ENCODE measurements at places on chromosomes 3 and 15. TPM values are rescaled to one million over a fixed set of nuclear protein-coding genes. Genes with fewer than 3 reads are reported as not detected.

CCDC50 gene
- 66.5 TPM for total RNA-seq

CHST14 gene
- total RNA-seq, result 15.9 TPM

CELSR3 gene
- 1.0 TPM for total RNA-seq

TUSC7 gene
- total RNA-seq, result not detected

CCDC9B gene
- 71.4 TPM for total RNA-seq

SMCO1 gene
- total RNA-seq, result not detected

CLEC3B gene
- total RNA-seq, result 217 TPM

PLA2G4B gene
- 13.8 TPM for total RNA-seq

CD200 gene
- total RNA-seq, result 4.4 TPM

ZNF619 gene
- 8.6 TPM for total RNA-seq

ARRDC4 gene
- 52.8 TPM for total RNA-seq

P2RY13 gene
- 14.4 TPM for total RNA-seq

HHATL gene
- total RNA-seq, result 1.0 TPM

DNA sequence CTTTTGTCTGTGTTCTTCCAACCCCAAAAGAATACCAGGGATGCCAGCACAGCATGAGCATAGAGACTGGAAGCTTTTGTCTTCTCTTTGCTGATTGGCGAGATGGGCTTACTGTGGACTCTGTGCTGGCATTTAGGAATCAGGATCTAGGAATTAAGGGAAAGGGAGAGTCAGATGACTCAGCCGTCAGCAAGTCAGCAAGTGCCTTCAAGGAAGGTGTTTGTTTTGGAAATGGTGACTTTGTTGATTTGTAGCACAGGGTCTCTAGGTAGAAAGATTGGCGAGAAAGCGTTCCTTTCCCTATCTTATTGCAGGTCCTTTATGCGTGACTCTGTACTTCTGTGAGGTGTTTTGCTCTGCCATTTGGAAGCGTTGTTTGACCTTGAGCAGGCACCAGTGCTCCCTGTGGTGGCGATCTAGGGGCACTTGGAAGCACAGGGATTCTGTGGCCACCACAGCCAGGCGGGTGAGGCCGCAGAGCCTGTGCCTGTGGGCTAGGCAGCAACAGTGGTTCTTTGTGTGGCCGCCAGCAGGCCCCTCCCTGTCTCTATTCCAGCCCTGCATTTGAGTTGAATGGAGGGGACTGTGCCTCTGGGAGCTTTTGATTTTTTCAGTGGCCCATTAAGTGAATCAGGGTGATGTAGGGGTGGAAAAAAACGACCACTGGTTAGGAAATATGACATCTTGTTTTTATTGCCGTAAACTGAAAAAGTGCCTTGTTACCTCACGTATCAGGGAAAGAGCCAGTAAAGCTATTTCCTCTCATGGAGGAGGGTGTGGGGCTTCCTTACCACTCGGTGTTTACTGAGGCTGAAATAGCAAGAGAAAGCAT lies 19.0 kb downstream of the FAN1 start:
- no peak for DNase-seq

DNA sequence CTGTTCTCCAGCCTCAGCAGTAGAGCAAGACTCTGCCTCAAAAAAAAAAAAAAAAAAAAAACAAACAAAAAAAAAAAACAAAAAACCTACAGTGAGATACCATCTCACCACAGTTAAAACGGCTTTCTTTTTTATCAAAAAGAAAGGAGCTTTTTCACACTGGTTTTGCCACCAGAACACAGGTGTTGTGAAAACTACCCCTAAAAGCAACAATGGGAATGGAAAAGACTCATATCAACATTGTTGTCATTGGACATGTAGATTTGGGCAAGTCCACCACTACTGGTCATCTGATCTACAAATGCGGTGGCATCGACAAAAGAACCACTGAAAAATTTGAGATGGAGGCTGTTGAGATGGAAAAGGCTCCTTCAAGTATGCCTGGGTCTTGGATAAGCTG lies 24.8 kb upstream of the SLC25A38 start:
- no peak for DNase-seq

DNA sequence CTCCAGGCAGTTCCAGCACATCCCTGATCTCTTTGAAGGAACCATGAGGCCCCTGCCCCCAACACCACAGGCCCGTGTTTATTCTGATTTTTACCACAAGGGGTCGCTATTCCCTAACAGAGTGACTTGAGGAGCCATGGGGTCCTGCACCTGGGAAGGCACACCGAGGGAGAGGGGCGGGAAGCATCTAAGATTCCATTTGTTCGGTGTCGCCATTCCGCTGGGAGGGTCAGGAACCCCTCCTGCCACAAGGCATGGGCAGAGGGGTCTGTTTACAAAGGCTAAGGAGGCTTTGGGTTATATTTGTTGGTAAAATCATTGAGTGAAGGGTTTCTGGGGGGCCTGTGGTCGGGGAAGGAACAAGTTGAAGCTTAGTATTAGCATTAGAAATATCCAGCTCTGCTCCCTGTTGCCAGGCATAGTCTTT lies 77.1 kb downstream of the WDR76 start:
- DNase-seq, result no peak

DNA sequence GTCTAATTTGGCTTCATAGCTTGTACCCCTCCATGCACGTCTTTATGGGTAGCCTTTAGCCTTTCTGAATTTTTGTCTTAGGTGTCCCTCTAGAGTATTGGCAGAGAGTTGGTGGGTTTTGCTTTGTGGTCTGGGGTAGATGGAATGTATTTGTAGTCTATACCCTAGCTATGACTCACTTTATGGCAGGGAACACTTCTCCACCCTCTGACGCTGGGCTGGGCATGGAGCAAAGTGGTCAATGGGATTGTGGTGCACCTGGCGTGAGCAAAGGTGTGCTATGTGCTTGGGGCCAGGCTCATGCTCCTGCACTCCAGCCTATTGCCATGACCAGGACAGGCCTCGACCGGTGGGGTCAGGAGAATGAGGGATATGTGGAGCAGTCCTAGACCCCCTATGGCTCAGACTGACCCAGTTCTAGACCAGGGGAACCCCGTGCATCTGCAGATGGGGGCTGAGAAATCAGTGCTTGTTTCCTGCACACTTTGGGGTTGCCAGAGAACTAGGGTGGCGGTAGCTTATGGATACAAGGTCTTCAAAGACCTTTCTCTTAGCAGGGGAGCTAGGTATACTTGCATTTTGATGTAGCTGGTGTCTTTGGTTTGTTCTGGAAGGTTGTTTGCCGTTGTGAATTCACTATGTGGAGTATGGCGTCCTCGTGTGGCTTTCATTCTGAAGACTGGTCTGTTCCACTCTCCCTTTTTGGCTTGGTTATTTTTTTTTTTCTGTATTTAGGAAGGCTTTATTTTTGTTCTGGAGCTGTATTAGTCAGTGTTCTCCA lies 49.4 kb upstream of the RPL32 start:
- no peak for DNase-seq

- no peak for DNase-seq
Measured at GRCh38 chr3:62500556-62501288, 127.4 kb upstream of the FEZF2 start.

GRCh38 chr3:132445817-132446216 lies 28.5 kb downstream of the DNAJC13 start:
- DNase-seq, result no peak

DNA sequence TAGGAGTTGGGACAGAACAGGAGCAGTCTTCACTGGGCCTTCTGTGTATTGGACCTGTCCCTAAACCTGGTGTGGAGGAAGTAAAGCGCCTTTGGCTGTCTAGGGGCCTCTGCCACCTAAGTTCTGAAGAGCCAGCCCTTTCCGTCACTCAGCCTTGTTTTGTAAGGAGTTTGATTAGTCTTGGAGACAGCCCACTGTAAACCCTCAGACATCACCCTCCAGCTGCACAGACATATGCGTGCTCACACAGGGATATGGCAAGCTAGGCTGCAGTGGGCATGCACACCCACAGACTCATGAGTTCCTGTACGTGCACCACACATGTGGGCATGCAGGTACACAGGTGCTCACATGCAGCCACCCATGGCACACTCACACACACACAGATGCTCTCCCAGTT lies 5.2 kb downstream of the PRKCD start:
- DNase-seq, result no peak

GRCh38 chr3:50978991-50979667 lies 304.4 kb downstream of the DOCK3 start:
- DNase-seq, result no peak

GRCh38 chr3:64104691-64105111 lies 81.4 kb upstream of the PSMD6 start:
- DNase-seq, result no peak

DNA sequence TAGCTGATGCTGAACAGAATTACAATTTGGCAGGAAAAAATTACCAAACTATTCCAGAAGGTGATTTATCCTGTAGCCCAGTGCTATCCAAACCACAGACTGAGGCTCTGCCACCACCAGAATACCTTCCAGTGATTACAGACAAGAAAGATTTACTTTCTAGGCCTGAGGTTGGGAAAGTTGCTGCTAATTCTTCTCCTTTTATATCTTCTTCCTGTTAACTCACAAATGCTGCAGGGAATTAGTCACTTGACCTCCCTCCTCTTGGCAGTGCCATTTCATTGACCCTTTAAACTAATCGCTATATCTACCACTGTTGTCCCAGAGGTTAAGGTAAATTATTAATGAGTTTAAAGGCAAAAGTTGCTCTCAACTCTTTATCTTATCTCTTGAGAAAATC lies 118.4 kb downstream of the CTNNB1 start:
- DNase-seq, result no peak

DNA sequence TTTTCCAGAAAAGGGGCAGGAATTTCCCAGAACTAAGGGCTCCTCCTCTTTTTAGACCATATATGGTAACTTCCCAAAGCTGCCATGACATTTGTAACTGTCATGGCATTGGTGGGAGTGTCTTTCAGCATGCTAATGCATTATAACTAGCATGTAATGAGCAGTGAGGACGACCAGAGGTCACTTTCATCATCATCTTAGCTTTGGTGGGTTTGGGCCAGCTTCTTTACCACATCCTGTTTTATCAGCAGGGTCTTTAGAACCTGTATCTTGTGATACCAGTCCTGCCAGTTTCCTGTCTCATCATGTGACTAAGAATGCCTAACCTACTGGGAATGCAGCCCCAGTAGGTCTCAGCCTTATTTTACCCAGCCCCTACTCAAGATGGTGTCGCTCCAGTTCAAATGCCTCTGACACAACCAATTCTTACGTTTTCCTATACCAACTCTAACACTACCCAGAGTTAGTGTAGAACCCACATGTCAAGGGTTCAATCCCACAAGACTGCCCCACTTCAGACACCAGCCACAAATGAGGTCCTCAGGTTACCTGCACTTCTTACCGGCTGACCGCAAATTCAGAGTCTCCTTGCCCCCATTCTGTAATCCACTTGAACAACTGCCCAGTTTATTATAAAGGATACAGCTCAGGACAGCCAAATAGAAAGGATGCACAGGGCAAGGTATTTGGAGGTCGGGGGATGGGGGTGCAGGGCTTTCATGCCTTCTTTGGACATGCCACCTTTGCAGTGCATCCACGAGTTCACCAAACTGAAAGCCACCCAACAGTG lies 17.7 kb downstream of the FOXB1 start:
- no peak for DNase-seq

DNA sequence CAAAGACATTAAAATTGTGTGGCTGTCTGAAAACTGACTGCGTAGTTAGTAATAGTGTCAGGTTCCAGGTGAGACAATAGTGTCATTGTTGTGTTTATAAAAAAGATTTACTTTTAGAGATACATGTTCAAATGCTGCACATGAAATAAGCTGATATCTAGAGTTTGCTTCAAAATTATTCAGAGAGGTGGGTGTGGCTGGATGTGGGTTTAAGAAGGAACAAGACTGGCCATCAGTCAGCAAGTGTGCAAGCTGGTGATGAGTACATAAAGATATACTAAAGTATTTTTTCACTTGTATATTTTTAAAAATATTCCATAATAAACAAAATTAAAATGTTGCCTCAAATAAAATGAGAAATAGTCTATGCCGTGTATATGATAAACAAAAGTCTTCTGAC lies 190.6 kb downstream of the ARRDC4 start:
- DNase-seq, result no peak

DNA sequence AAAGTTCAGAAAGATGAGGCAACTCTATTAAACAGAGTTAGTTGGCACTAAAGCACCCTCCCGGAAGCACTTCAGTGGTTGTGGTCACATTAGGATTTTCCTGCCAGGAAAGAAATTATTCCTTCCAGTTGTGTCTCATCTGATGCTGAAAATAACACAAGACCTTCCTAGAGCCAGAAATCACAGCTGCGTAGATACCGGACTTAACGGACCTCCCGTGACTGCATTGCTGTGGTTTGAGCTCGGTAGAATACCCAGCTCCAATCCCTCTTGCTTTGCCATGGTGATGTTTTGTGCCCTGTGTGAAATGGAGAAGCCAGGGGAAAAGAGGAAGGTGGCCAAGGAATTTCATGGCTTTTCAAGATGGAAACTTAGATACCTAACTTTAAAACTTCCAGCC lies 215.0 kb upstream of the IGF1R start:
- DNase-seq, result no peak

DNA sequence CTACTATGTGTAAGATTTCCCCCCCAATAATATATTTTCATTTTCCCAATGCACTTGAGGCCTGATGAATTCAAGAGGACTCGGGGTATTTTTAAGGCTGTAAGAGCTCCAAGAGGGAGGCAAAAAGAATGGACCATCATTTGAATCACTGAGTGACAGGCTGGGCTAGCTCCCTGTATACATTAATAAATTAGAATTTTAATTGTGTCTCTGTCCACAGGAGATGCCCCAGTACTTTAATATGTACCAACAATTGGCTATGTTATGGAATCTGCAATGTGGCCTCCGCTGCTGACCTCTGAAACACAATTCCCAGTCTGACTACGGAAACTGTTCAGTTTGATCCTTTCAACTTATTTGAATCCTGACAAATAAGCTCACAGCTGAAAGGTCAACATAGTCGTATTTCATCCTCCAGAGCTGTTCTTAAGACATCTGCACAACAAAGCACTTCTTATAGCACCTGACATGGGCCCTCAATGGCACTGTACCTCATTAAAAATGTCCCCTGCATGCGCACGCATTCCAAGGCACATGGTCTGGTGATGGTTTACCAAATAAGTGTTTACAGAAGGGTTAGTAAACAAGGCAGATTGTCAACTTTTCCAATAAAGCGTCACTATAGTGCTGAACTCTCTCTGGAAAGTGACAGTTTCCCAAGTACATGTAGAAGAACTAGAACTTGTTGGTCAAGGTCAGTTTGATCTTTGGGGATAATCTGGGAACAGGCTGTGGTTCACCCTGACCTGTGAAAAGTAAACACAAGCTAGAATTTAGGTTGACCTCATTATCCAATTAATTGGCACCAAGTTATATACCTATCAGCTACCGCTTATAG lies 472.9 kb downstream of the FOXP1 start:
- DNase-seq, result no peak

DNA sequence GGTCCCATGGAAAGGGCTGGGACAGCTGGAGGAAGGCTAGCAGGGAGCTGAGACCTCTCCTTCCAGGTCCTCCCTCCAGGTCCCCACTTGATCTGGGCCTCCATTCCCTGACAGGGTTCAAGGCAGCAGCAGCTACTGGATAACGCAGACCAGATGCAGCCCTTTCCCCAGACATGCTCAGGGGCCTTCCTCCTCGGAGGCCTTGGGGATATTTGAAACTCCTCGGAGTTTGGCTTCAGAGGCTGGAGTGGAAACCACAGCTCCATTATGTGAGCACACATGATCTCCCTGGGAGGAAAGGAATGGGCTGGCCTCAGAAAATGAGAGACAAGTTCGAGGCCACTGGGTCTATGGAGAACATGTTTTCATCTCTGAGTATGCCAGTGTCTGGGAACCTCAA lies 119.3 kb downstream of the SMAD6 start:
- no peak for DNase-seq

Data from lower lobe of right lung (tissue), 2 donors.